Bronchus fibroblast of lung (primary cell): ENCODE measurements at places on chromosomes 1 and 21. TPM values are rescaled to one million over a fixed set of nuclear protein-coding genes. Genes with fewer than 3 reads are reported as not detected.

The OR2AK2 gene
- not detected in 2 replicates for total RNA-seq

The ATP6V0B gene
- 114 and 116 TPM in 2 replicates for total RNA-seq

The LRRN2 gene
- not detected in 2 replicates for total RNA-seq

The FCRL6 gene
- not detected in 2 replicates for total RNA-seq

The FCRL4 gene
- not detected in 2 replicates for total RNA-seq
